Forelimb muscle (tissue), 1 donor: ENCODE measurements at places on chromosomes 16 and 17.

DNA sequence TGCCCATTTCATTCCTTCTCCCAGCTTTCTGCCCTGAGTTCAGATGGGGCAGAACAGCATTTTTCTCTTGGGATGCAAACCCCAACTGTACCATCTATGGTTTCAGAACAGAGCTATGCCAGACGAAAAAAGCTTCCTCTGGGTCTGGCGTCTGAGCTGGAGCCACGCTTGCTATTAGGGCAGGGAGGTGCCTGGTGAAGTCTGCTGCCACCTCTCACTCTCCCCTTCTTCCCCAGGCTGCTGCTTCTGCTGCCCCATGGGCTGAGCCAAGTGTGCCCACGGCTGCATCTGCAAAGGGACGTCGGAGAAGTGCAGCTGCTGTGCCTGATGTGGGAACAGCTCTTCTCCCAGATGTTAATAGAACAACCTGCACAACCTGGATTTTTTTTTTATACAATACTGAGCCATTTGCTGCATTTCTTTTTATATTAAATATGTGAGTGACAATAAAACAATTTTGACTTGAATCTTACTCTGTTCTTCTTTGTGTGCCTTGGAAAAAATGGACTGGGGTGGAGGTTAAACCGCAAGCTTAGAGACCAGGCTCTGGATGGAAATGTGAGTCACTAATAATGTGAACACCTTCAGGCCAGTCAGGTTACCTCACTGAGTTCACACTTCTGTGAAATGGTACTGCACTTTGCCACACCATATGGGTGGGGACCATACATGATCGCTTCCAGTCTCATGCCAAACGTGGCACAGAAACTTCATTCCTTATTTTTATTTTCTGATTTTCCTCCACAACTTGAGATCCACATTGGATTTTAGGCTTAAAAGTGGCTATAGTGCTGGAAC, 1.7 kb upstream of the MT1A start:
- no peak for DNase-seq

- no peak for DNase-seq
These were observed 89.5 kb downstream of the WWP2 start for GRCh38 chr16:69851491-69852240.

GRCh38 chr17:14808425-14808824, 456.7 kb downstream of the PMP22 start:
- DNase-seq = no peak

DNA sequence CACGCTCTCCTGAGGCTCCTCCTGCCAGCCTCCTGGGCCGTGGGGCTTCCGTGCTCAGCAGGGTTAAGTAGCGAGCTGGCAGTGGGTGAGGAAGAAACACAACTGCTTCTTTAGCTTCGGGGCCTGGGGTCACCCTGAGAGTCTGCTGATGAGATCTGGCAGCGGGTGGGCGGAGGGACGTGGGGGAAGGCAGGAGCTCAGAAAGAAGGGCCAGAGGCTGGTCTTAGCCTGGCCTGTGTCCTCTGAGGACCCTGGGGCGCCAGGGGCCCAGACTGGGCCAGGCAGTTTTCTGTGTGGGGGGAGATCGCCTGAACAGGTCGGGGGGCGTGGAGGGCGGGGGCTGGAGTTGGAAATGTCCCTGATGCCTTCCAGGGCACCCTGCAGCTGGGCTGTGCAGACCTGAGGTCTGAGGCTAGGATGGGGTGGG, 97.8 kb upstream of the GSE1 start:
- no peak for DNase-seq

DNA sequence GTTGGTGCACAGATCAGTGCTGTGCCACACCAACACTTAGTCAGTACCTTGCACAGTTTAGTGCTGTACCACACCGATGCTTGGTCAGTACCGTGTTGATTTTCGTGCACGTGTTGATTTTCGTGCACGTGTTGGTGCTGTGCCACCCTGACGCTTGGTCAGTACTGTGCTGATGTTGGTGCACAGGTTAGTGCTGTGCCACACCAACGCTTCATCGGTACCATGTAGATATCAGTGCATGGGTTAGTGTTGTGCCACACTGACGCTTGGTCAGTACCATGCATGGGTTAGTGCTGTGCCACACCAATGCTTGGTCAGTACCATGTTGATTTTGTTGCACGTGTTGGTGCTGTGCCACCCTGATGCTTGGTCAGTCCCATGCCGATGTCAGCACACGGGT, 103.5 kb downstream of the NPIPB11 start:
- no peak for DNase-seq

GRCh38 chr17:62824290-62825131, 16.4 kb upstream of the MARCHF10 start:
- no peak for DNase-seq

- no peak for DNase-seq
These were observed 218.7 kb downstream of the GSG1L start for GRCh38 chr16:27844826-27845225.

DNA sequence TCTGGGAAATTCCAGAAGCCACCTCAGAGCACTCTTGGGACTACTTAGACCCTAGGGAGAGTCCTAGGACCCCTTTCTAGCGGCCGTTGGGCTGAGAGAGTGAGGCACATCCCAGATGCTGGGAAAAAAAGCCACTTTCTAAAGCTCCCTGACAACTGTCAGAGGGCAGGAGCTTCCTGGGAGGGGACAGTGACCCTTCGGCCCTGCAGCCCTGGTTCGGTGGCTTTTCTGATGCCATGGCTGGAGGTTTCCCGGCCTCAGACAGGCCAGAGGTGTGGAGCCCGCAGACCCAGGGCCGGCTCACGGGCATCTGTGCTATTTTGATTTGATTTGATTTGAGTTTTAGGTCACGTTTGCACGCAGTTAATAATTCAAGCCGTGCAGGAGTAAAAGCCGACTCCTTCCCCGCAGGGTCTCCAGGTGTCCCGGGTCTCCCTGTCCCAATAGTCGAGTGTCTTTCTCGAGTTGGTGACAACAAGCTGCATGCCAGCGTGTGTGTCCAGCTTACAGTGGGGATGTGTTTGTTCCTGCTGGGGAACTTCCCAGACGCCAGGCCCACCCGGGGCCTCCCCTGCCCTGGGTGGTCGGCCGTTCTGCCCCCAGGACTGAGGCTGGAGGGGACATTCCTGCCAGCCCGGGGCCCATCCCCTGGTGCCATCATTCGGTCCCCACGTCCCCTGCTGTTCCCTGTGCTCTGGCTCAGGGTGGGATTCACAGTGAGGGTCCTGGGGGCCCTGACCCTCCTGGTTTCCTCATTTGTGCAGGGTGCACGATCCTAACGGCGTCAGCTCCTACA, 1.0 kb upstream of the CBFA2T3 start:
- DNase-seq = no peak

DNA sequence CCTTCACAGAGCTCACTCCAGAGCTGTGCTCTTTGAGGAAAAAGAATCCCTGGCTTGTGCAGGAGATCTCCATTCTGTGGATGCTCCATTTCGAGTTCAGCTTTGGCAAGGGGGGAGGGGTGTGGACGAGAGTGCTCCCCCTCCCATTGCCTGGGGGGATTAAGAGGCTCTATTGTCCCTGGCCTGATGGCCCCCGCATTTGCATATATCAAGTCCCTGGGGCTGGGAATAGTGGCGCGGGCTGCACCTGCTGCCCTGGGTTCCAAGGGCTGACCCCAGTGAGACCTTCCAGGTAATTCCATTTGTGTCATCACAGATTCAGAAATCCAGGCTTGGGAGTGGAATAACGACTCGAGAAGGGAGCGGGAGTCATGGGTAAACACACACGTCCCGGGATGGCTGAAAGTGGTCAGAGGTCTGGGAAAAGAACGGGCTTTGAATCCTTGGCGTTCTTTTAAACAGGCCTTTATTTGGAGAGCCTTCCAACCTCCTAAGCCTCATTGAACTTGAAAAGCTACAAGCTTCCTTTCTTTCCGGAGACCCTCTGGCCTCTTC, 479.3 kb downstream of the HS3ST3B1 start:
- no peak for DNase-seq

GRCh38 chr16:87927195-87927562, 9.2 kb downstream of the CA5A start:
- DNase-seq = no peak

GRCh38 chr16:27097800-27098230, 31.1 kb downstream of the C16orf82 start:
- DNase-seq = no peak

DNA sequence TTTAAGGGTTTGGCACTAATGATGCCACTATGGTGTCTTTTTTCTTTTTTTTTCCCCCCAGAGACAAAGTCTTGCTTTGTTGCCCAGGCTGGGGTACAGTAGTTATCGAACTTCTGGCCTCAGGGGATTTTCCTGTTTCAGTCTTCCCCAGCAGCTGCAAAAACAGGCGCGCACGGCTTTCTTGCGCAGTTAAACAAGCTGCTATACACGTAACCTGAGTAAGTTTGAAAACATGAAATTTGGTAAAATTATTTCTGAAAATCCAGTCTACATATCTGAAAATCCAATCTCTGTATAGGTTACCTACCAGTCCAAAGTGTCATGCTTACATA, 11.8 kb downstream of the TEX14 start:
- DNase-seq = no peak

DNA sequence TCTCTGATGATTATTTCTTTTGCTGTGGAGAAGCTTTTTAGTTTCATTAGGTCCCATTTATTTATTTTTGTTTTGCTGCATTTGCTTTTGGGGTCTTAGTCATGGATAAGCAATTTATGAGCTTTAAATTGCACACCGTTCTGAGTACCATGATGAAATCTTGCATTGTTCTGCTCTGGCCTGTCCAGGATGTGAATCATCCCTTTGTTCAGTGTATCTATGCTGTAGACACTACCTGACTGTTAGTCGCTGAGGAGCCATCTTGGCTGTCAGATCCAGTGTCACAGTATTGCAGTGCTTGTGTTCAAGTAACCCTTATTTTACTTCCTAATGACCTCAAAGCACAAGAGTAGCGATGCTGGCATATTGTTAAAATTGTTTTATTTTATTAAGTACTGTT, 218.0 kb upstream of the CNTNAP4 start:
- no peak for DNase-seq

DNA sequence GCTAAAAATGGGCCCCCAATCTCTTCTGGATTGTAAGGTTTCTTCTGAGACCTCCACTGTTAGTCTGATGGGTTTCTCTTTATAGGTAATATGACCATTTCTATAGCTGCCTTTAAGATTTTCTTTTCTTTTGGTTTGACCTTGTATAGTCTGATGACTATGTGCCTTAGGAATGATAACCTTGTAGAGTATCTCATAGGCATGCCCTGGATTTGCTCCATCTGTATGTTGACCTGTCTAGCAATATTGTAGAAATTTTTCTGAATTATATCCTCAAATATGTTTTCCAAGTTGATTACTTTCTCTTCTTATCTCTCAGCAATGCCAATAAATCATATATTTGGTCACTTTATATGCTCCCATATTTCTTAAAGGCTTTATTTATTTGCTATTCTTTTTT, 1403.8 kb upstream of the GOT2 start:
- DNase-seq = no peak

DNA sequence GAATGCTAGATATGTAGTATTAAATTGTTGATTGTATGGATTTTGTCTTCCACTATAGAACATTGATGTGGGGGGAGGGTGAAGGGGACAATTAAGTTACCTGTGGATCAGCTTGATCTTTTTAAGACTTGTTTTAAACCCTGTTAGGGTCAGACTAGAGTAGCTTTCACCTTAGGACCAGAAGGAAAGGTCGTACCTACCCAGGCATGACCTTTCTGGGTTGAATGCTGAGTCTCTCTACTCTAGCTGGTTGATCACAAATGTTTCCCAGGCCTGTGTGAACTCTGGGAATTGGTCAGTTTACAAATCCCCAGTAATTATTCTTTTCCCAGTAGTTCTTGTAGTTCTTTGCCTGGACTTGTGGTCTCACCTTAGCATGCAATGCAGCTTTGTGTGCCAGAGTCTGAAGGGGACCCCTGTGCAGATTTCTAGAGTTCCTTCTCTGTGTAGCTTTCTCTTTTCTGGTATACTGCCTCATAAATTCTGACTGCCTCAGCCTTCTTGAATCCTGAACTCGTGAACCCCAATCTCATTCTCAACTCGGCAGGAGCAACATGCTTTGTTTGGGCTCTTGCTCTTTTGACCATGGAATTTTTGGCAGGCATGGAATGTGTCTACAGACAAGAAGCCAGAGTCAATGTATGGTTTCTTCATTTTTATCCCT, 54.1 kb downstream of the VMP1 start:
- DNase-seq = no peak

DNA sequence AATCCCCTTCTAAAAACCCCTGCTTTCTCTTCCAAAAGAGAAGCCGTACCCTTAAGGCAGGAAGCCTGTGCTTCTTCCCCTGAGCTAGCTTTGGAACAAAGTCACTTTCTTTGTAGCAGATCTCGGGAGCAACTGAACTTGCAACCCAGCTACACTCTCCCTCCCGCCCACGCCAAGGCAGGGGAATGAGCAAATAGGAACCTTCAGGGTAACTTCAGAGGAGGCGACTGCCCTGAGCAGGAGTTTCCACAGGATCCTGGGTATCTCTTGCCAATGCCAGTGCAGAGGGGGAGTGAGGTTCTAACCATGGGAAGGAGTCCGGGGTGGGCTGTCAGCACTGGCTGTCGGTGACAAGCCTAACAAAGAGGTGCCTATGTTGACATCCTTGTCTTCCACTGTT, 5.9 kb upstream of the PIRT start:
- no peak for DNase-seq

GRCh38 chr16:64180136-64180900, 941.5 kb downstream of the CDH11 start:
- DNase-seq = no peak

GRCh38 chr16:72825912-72826621, 221.9 kb downstream of the ZFHX3 start:
- no peak for DNase-seq

GRCh38 chr17:28319598-28319935, 567 bp downstream of the TMEM97 start:
- DNase-seq = no peak

- no peak for DNase-seq
These were observed 31.1 kb downstream of the TRPV2 start for GRCh38 chr17:16446338-16446983.

DNA sequence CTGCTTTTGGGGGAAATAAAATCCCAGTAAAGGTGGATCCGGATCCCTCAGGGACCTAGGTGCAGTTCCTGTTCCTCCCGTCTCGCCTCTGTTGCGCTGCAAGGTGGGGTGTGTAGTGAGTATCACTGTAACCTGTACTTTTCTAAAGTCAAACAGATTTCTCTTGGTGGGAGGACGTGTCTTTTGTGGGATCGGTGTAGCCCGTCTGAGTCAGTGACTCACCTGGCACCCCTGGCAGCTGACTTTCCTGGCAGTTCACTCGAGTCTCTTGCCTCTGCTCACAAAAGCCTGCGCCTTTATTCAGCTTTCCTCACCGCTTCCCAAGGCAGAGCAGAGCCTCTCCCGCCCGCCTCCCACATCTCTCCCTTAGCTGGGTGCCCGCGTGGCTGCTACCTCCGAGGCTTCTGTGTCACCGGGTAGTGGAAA, 85.7 kb downstream of the CMIP start:
- DNase-seq = no peak
